ENCODE measurements at places on chromosomes 4 and X.

GRCh38 chr4:1793940-1794808 is 1.1 kb downstream of the FGFR3 start:
- DNase-seq: no peak

GRCh38 chrX:17298564-17298963 is 76.4 kb upstream of the NHS start:
- DNase-seq: no peak

DNA sequence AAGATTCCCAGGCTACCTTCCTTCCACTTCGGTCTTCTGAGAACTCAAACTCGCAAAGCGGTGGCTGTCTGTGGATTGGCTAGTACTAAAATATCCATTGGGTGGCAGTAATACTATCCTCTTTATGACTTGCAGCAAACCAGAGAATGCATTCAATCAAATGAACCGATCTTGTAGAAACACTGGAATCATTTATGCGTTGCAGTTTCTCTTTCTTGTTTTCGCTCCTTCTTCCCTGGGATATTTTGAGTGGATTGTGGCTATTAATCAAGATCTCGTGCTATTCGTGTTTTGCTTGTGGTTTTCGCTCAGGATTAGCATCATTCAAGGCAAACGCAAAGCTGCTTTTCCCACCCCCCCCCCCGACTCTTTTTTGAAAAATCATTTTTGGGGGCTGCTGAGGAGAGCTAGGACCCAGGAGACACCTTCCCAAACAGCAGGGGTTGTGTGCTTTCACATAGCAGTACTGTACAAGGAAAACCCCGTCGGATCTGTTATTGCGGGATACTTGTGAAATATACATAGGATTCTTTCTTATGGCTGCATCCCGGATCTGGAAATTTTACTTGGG is at the start of gene IL1RAPL1:
TSS of gene IL1RAPL1 (plus strand) at position 466 of the 571 bp plus-strand sequence.
- no peak for DNase-seq

DNA sequence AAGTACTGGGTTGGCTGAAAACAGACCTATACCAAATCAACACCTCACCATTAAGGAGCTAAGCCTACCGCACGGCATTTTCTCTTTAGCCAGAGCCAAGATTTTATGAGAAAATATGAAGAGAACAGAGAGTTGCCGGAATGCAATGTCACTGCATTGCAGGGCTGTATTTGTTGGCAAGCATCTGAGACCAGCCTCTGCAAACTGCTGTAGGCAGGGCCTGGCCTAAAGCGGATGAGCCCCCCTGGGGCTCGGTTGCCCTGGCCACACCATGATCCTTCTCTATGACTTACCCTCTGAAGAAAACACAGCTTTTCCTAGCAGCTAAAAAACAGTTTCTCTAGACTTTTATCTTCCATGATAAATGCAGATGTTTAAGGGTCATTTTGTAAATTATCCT is 120.5 kb upstream of the SORBS2 start:
- DNase-seq: no peak

- no peak for DNase-seq
Observed at GRCh38 chr4:15262396-15262795, 165.4 kb upstream of the C1QTNF7 start.

GRCh38 chr4:143017210-143017609 is 167.5 kb upstream of the USP38 start:
- DNase-seq: no peak

- no peak for DNase-seq
Observed at GRCh38 chr4:109631532-109632108, 71.6 kb downstream of the MCUB start.

GRCh38 chr4:84502955-84503373 is 3.9 kb upstream of the NKX6-1 start:
- DNase-seq: no peak

DNA sequence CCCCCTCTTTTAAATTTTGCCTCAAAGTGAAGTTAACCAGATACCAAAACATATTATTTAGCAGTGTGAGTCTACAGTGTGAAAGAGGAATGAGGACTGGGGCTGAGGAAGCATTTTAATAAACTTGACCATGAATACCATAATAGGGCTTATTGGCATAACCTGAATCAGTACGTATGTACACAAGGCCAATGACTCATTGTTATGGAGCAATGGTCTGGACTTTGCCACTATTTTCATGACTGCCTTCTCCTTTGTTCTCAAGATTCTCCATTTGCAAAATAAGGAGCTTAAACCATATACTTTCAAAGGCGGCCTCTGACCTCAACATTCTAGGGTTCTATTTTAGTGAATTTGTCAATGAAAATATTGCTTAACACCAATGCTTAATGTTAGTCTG is 102.8 kb upstream of the OR13H1 start:
- DNase-seq: no peak

DNA sequence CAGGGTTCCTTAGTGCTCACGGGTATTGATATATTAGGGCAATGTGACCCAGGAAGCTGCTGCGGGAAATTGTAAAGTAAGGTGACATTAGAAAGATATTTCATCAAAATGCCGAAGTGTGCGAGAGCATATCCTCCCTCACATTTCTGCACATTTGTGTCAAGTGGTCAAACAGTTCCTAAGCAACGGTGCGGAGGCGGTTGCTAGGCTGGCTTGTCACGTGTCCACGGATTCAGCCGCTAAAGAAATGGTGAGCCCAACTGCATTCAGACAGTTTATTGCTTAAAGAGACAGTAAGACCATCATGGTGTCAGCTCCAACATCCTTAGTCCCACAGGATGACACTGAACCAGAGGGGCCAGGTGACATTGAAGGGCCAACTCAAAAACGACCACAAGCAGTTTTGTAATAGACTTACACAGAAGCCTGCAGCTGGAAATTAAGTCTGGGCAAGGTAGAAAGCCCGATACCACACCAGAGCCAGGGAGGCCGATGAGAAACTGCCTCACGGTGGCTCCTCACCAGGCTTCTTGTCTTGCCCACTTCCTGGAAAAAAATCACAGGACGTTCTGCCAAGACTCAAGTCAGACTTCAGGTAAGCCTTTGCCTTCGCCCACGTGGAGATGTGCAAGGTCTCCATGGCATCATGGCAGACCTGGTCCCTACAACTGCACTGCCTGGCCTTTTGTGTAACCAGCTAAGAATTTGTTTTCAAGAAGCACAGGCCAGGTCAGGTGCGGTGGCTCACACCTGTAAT is 50.4 kb downstream of the USP11 start:
- DNase-seq: peak; percentile 50

GRCh38 chr4:121200795-121201472 is 36.8 kb upstream of the TNIP3 start:
- DNase-seq: no peak

DNA sequence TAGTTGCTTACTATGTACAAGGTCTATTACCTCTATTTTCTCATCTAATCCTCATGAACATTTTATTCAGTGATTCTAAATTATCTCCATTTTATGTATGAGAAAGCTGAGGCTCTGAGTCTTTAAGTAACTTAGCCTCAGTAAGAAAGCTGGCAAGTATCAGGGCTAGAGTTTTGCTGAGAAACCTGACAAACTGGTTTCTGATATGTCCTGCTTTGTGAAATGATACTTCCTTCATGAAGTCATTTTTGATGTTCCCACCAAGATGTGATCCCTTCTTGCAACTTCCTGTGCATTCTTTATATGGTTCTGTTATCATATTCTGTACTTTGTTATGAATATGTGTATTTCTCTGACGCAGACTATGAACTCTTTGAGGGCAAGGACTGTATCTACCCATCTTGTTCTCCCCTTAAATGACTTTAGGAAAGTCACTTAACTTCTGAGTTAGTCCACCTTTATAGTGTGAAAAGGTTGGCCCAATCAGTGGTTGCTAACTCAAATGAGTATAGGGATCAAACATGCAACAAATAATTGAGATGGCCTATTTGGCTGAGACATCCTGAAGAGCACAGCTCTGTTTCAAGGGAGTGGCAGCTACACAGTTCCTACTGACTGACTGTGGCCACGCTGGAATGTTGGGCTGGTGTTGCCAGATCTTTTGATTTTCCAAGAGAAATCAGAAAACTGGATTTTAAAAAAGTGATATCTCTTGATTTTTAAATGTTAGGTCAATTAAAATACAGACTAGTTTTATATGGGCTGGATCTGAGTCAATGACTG is 127.9 kb upstream of the AMOT start:
- no peak for DNase-seq

DNA sequence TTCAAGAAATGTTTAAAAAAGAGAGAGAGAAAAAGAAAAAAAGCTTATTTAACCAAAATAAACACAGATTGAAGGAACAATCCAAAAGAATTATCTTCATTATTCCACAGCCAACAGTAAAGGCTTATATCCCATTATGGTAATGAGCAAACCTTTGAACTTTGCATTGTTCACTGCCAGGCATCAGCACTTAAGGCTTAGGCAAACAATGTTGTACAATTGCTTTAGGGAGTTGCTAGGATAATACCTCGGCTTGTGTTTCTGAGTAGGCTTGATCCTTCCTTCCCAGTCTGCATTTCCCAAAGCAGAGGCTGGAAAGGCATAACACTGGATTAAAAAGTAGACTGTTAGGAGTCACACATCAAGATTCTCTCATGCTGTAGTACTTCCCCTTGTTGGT is 352.7 kb upstream of the IGFBP7 start:
- DNase-seq: no peak

DNA sequence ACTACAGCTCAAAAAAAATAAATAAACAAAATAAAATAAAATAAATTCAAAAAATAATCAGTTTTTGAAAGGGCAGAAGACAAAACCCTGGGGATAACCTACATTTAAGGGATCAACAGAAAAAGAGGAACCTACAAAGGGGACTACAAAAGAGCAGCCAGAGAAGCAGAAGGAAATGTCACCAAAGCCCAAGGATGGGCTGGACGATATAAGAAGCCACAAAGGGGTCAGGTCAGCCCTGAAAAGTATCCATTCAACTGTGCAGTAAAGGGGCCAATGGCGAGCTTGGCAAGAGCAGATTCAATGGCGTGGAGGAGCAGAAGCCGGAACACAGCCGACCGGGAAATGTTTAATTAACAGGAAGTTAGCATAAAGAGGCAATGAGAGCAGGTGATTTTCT is 16.9 kb downstream of the ACOT9 start:
- DNase-seq: no peak

GRCh38 chrX:19611636-19612376 is 96.5 kb upstream of the MAP3K15 start:
- DNase-seq: no peak

DNA sequence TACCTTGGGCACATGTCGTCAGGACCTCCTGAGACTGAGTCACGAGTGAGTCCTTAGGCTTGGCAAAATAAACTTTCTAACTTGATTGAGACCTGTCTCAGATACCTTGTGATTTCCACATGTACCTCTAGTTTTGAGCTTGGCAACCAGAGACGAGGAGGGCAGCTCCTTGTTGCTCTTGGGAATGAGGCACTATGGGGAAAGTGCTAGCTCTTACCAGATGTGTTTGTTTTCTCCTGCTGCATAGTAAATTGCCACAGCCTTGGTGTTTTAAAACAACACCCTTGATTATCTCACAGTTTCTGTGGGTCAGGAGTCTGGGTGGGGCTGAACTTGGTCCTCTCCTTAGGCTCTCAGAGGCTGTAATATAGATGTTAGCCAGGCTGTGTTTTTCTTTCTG is 59.1 kb upstream of the MAML3 start:
- no peak for DNase-seq

DNA sequence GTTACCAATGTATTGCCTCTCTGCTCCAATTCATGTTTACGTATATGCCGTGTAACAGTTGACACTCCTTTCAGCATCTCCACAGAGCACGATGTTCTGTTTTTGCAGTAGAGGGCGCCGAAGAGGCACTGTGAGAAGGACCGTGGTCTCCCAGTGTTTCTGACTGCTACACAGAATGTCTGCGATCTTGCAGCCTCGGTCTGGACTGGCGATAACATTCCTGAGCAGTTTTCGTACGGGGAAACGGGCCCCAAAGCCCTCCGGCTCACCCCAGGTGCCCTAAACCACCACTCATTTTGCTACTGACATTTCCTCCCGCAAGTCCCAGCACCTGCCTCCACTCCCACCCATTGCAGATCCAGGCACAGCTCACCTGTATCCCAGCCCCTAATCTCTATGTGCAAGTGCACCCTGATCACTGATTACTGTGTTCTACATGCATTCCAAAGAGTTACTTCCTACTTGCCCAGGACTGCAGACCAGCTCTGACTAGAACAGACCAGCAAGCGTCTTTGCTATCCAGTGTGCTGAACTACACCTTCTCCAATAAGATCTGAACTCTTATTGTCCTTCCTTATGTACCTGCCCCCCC is 12.4 kb upstream of the NFXL1 start:
- peak; percentile 60 for DNase-seq

DNA sequence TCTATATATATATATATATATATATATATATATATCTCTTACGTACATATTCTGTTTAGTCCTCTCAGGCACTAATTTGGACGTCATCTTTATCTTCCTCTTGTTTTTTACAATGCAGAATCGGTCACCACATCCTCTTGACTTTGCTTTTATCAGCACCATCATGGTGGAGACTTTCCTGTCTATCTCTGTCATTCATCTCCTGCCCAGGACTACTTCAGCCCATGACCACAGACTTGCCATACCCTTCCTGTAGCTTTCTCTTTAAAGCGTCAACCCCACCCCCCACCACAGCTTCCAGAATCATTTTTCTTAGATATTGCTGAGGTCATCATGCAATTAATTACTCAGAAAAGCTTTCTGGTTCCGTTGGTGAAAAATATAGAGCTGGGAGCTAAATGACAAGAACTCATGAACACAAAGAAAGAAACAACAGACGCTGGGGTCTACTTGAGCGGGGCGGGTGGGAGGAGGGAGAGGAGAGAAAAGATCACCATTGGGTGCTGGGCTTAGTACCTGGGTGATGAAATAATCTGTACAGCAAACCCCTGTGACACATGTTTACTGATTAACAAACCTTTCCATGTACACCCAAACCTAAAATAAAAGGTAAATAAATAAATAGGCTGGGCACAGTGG is 30.5 kb upstream of the PRKX start:
- DNase-seq: no peak

DNA sequence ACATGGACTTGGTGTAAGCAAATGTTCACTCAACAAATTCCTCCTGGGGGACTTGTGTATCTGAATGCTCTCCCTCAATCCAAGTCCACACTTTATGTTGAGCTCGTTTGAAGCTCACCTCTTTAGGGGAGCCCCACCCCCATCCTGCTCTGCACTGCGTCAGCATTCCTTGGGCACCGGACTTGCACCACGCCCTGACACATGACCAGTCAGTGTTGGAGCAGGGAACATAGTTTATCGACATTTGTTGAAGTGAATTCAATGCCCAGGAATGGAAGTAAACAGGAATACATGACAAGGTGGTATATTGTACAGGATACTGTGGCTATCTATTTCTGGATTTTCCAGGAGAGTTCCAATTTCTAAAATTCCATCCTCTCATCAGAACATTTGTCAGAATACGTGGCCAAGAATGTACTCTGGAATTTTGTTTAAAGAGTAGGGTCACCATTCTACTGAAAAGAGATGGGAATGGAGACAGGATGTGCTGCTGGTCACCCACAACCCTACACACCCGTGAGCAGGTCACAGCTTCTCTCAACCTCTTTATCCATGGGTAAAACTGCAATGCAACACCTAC is 60.0 kb upstream of the LNX1 start:
- no peak for DNase-seq

GRCh38 chr4:174222266-174222872 is 61.1 kb downstream of the FBXO8 start:
- DNase-seq: no peak

All from dorsolateral prefrontal cortex (tissue), 122 donors.